Activated CD4-positive, alpha-beta memory T cell treated with anti-CD3 and anti-CD28 coated beads, Interleukin-2, amount 10 ng/mL, durations not matched to agents 7 days and 5 days (primary cell): ENCODE measurements at places on chromosomes 5 and 9. TPM values are rescaled to one million over a fixed set of nuclear protein-coding genes. Genes with fewer than 3 reads are reported as not detected.

LCN2 gene
- not detected for total RNA-seq

MYOT gene
- total RNA-seq, result not detected

CLIC3 gene
- total RNA-seq, result 4.9 TPM

IL3 gene
- total RNA-seq, result 1.6 TPM

SPATA31D4 gene
- total RNA-seq, result not detected

NEUROG1 gene
- total RNA-seq, result not detected

RGMB gene
- total RNA-seq, result 0.65 TPM

DNA sequence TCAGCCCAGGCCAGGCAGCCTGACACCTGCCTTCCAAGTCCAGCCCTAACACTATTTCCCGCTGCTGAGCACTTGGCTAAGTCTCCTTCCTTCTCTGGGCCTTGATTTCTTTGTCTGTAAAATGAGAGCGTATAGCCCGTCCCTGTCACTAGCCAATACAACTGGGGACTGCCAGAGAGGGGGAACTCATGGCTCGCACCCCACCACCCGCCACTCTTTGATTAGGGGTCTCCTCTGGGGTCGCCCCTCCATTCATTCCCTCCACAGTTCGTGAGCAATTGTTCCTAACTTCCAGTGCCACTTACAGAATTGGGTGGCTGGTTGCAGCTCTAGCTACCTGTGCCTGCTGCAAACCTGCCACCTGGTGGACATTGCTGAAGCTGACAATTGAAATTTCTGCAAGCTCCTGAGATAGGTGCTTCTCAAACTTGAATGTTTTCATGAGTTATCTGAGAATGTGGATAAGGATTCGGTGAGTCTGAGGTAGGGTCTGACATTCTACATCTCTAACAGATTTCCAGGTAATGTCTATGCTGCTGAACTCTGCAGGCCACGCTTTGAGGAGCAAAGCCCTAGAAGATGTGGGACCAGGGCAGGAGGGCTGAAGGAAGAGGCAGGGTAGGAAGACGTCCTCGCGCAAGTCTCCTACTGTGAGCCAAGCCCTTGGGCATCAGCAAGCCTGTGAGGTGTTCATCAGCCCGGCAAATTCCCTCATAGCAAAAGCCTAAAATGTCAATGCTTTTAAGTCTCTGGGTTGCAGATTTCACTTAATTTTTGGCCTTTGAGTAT lies 13.3 kb upstream of the RECK start:
- peak; percentile 66 for DNase-seq

GRCh38 chr5:5037674-5038073 lies 102.5 kb upstream of the ADAMTS16 start:
- DNase-seq, result no peak

DNA sequence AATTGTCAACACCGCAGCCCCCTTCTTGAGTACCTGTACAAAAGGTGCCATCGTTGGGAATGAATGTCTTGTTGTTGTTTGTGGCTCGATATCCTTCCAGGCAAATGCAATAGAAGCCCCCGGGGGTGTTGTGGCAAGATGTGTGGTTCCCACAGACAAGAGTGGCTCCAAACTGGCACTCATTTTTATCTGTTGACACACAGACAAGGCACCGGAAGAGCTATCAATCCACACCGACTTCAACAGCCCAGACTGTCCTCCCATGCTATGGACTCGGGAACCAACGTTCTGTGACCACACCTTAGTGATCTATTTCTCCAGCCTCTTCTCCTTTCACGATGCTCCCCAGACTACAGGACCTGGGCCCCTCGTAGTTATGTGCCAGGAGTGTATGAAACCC lies 25.9 kb downstream of the SUSD1 start:
- no peak for DNase-seq

- DNase-seq, result no peak
Observed at GRCh38 chr5:81838307-81838906, 87.5 kb upstream of the SSBP2 start.

GRCh38 chr9:121738968-121739367 lies 87.5 kb downstream of the DAB2IP start:
- DNase-seq, result no peak

DNA sequence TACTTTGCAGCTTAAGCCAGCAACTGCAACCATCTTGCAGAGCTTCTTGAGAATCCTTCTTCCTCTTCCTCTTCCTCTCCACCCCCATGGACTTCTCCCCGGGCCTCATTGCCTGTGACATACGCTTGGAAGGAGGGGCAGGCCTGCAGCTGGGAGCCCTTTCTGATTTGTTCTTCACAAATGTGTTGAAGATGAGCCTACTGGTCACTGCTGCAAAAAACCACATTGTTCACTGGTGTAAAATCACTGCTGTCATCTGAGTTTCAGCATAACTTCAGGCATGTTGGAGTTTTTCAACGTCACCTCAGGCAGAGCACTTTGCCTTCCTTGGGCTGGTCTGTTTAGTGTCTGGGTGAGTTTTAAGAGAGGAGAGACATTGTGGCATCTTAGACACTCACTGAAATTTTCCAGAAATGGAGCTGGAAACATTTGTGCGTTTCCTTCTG lies 7.9 kb downstream of the TJP2 start:
- no peak for DNase-seq

GRCh38 chr5:140221697-140222223 lies 46.8 kb downstream of the CYSTM1 start:
- DNase-seq, result no peak

GRCh38 chr5:14149672-14150274 lies 6.6 kb downstream of the TRIO start:
- no peak for DNase-seq

DNA sequence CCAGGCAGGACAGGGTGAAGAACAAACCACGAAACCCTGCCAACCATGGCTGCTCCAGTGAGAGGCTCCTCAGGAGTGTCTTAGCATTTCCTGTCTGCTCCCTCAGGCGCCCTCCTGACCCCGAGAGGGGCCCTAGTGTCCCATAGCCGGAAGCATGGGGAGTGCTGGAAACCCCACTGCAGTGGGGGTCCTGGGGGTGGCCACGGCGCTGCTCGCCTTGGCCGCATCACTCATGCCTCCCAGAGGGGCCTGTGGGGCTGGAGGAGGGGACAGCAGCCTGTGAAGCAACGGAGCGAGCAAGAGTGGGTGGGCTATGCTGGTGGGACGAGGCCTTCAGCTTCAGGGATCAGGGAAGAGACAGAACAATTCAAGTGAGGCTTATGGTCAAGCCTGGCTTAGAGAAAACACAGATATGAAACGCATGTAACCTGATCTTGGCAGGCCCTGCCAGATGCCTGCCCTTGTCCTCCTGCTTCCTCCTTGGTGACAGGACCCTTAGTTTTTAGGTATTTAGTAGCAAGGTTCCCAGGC lies 219.1 kb downstream of the FANCC start:
- DNase-seq, result no peak

GRCh38 chr5:159456261-159456660 lies 126.0 kb upstream of the IL12B start:
- DNase-seq, result no peak

GRCh38 chr9:136584934-136585333 lies 39.1 kb upstream of the NOTCH1 start:
- DNase-seq, result no peak

DNA sequence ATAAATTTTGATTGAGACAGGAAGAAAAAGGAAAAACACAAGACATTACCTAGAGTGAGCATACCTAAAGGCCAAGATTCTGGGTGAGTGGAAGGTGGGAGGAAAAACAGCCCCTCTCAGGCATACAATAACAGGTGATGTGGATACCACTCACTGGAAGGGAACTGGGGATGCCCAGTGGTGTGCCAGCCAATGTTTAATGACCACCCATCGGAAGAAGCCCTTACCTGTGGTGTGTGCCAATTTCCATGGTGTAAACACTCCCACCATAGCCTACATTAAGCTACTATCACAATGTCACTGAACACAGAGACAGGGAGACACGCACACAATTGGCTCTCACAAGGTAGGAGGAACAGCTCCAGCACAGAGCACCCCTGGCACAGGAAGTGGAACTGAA lies 63.5 kb downstream of the SEMA5A start:
- no peak for DNase-seq

GRCh38 chr5:180136630-180137381 lies 65.2 kb upstream of the RNF130 start:
- DNase-seq, result no peak

GRCh38 chr5:127994087-127994660 lies 89.4 kb upstream of the SLC12A2 start:
- DNase-seq, result no peak

DNA sequence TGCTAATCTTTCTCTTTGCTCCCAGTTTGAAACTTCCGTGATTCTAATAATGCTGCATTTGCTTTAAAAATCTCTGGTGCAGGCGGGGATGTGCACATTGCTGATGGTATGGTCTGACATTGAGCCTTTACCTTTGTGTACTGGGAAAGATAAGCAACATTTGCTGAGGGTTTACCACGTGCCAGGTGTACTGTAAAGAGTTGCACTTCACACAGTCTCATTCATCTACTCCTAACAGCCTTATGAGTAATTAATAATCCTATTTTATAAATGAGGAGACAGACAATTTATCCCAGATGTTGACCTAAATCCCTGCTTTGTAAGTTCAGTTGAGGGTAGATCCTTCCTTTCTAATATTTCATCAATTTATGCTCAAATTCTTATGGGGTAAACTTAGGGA lies 726 bp upstream of the ADGRV1 start:
- no peak for DNase-seq

DNA sequence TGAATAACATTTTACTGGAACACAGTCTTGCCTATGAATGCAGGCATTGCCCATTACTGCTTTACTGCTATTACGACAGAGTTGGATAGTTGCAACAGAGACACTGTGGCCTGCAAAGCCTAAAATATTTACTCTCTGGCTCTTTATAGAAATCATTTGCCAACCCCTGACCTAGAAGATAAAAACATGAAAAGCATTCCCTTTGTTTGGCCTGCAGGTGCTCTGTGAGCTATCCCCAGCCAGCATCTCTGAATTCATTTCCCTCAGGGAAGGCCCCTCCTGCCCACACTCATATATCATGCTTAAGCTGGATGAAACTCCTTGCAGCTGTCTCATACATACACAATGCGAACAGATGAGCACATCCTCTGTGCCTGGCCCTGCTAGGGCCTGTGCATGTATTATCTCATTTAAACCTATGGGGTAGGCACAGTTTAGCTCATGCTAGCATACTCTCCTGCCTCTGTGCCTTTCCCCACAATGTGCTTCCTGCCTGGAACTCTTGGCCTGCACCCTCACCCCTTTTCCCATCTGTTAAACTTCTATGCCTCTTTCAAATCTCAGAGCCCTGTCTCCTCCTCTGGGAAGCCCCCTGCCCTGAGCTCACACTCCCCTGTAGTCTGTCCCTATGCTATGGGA lies 193.1 kb downstream of the PAX5 start:
- no peak for DNase-seq

DNA sequence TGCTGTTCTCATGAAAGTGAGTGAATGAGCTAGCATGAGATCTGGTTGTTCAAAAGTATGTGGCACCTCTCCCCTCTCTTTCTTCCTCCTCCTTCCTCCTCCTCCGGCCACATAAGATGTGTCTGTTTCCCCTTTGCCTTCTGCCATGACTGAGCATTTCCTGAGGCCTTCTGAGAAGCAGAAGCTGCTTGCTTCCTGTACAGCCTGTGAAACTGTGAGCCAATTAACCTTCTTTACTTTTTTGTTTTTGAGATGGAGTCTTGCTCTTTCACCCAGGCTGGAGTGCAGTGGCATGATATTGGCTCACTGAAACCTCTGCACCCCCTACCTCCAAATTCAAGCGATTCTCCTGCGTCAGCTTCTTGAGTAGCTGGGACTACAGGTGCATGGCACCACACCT lies 6.1 kb downstream of the S100Z start:
- peak; percentile 63 for DNase-seq

GRCh38 chr5:36585701-36586100 lies 20.7 kb upstream of the SLC1A3 start:
- no peak for DNase-seq

DNA sequence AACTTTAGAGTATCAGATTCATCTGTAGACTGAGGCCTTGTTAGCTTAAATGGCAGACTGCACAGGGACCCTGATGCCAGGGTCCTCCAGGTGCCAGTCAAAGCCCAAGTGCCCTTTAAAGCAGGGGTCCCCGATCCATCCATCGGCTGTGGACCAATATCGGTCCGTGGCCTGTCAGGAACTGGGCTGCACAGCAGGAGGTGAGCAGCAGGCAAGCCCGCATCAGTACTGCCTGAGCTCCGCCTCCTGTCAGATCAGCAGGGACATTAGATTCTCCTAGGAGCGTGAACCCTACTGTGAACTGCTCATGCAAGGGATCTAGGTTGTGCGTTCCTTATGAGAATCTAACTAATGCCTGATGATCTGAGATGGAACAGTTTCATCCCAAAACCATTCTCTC lies 403.4 kb downstream of the RAB3C start:
- no peak for DNase-seq

DNA sequence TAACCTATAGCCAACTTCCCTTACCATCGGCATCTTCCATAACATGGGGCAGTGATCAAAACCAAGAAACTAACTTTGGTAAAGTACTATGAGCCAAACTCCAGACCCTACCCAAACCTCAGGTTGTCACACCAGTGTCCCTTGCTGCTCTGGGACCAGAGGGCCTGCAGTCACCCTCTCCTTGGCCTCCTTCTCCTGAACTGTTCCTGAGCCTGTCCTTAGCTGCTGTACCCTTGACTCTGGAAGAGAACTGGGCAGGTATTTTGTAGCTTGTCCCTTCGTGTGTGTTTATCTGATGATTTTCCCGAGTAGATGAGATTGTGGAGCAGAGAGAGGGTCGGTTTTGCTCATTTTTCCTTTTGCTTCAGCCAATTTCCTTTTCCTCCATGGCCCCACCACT lies 240.4 kb downstream of the SYK start:
- DNase-seq, result no peak

- DNase-seq, result no peak
Observed at GRCh38 chr9:87513880-87514535, 16.3 kb downstream of the DAPK1 start.

DNA sequence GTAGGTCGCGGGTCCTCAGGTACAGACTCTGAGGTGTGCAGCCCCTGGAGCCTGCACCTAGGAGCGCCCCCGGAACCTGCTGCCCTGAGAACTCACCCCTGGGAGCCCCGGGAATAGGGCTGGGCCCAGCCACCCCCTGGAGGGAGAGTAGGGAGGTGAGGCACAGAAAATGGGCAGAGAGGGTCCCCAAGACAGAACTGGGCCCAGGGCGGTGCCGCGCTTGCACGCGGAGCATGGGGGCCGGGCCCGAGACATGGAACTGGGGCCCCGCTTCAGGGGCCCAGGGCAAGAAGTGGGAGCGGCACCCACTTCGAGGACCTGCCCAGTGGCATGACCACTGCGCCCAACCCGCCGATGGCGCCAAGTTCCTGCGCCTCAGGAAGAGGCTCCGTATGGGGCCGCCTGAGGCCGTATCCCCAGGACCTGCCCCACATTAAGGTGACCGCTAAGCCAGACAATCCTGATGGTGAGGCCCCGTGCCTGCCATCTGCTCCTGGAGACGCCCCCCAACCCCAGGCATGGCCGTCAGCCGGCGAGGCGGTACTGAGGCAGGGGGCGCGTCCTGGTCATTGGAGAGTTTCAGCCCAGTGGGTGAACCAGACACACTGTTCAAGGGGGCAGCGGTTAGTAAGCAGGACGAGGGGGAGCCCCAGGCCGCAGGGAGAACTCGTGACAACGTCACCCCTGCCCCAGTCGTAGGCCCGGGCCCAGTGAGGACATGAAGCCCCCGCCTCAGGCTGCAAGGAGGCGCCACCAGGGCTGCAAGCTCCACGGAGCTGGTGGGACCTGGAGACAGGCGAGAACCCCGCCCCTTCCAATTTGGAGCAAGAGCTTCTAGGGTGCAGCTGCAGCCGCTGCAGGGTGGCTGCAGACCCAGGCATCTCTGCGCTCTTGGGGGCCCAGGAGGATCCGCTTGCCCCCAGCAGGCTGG lies 89.5 kb upstream of the PUM3 start:
- DNase-seq, result no peak
